Activated T-helper 1 cell treated with Interleukin-2 at 50 U/mL for 16 hours (primary cell): ENCODE measurements at places on chromosomes 16 and 17.

GRCh38 chr16:414395-415169, 10.9 kb upstream of the RAB11FIP3 start:
- no peak for DNase-seq

DNA sequence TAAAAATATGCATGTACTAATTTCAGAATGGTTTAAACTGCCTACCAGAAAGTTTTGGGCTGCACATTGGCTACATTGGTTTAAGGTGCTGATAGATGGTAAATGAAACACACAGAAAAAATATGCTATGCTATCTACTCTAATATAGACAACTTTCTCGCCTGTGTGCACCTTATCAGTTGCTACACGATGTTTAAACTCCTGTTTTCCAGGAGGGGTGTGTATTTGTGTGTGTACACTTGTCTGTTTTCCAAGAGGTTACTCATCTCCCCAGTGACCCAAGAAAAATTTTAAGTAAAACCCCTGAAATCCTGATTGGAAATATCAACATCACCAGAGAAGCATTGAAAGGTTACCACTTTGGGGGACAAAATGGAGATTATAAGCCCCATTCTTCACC, 21.6 kb upstream of the PSMC5 start:
- no peak for DNase-seq

- no peak for DNase-seq
Observed at GRCh38 chr17:72587156-72587555, 466.3 kb downstream of the SOX9 start.

DNA sequence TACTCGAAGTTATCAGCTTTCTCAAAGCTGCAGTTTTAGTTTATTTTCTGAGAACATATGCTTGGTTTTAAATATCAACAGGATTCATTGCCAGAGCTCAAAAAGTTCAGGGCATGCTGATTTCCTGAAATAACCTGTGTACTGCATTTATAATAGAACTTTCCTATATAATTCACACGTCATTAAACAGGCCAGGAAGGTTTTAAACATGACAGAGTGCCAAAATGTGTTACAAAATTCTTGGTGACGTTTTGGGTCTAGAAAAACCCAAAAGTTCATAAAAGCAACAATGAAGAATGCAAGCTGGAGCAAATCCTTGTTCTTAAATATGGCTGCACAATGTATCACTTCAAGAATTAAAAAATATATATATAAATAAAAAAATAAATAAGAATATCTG, 1139.1 kb downstream of the CDH11 start:
- no peak for DNase-seq

GRCh38 chr17:75633486-75634375, 497 bp downstream of the SMIM5 start:
- DNase-seq: peak; percentile 9

GRCh38 chr16:89537549-89537925, 22.9 kb upstream of the RPL13 start:
- DNase-seq: no peak

GRCh38 chr17:17681744-17682292, 560 bp downstream of the RAI1 start:
- no peak for DNase-seq

DNA sequence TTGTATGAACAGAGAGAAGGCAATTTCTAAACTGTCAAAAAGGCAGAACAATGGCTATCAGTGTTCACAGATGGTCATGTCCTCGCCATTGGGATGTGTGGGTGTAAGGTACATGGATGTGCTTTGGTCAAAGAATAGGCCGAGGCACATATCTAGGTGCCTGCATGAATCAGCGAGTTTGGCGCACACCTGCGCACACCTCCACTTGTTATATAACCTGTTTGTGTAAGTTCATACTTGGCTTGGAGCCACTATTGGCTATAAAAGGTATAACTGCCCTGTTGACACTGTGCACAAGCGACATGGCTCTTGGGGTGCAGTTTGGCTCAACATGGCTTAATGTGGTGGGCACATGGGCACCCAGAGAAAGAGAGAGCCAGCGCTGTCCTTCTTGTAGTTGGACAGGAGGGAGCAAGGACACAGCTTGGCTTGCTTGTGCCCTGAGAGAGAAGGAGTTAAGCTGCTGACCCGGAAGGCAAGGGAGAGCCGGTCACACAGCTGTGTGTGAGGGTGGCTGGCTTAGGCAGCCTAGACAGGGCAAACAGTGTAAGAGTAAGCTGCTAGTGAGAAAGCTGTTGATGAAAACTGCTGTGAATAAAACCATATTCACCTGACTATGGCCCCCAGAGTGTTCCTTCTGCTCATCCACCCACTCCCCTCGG, 499.1 kb downstream of the KCNJ2 start:
- no peak for DNase-seq

- DNase-seq: no peak
Observed at GRCh38 chr17:1560858-1561355, 1.7 kb downstream of the PITPNA start.

DNA sequence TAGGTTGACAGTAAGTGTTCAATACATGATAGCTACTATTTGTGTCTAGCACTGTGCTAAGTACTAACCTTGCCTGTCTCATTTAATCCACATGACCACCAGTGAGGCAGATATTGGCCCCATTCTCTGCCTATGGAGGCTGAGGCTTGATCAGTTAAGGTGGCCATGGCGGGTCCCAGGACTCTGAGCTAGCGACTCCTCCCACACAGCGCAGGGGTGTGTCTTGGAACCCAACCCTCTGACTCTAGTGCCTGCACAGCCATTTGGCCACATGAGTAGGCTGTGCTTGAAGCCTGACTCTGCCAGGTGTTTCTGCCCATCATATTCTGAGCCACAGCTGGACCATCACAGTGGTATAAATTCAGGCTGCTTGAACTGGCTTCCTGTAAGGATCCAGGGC, 6.4 kb downstream of the NHERF1 start:
- DNase-seq: no peak

DNA sequence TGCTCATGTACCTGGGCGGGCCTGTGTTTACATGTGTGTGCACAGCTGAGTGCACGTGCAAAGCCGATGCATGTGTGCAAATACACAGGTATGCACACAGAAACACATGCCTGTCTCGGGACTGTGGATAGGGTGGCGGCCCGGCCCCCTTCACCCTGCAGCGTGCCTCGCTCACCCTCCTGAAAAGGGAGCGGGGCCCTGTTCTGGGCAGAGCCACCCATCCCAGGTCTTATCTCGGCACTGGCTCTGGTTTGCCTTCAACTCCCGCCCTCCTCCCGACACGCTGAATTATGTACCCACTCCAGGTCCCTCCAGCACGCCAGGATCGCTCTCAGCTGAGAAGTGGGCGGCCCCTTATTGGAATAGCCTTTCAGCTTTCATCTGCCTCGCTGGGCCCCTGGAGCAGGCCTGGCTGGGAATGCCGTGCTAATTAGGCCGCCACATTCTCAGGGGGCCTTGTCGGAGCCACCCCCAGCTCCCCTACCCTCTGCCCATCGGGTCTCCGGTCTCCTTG, 77.8 kb downstream of the RTN4RL1 start:
- no peak for DNase-seq

DNA sequence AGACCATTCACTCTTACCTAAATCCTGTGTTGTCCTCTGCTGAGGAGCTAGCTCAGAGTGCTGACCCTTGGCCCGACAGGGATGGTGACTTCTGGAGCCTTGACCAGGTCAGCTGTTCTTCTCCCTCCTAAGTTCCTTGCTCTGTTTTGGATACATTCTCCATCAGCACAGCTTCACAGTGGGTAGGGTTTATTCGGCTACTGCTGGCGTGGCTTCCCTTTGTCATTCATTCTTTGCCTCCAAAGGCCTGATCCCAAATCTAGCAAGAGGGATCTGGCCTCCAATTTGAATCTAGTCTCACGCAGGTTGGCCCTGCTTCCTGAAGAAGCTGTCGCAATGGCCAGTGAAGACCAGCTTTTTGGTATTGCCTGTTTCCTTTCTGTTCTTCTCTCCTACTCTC, 116.6 kb downstream of the SHISA9 start:
- no peak for DNase-seq

GRCh38 chr17:55440391-55440790, 18.8 kb upstream of the MMD start:
- no peak for DNase-seq

- DNase-seq: peak; percentile 33
Observed at GRCh38 chr17:6435968-6436367, 1.0 kb upstream of the AIPL1 start.

DNA sequence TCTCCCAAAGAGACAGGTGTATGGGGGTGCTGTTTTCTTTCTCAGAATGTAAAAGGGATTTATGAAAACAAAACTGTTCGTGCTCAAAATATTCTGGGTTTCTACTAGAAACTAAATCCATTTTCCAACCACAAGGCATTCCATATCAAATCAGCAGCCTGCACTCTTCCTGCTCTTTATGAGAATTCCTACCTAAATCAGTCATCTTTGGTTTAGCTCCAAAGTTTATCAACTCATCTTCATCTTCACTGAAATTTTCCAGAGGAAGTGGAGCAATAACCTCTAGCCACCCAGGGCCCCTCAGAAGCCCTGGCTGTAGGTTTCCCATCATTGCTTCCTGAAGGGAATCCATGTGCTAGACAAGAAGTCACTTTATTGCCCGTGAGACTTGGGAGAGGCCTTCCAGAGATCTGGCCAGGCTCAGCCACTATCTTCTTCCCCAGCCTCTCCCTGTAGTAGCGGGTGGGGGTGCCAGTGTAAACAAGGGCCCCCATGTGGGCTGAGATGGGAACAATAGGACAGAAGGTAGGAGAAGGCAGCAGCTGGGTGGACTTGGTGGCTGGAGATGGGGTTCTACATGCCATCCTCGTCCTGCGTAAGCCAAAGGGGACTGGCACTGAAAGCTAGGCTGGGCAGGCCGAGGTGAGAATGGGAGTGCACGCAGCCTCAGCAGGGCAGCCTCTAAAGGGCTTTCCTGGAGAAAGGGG, 22.0 kb upstream of the ALDH3A1 start:
- no peak for DNase-seq

GRCh38 chr17:62880120-62880519, 72.0 kb upstream of the MARCHF10 start:
- no peak for DNase-seq

GRCh38 chr17:80279895-80280294, 19.2 kb downstream of the RNF213 start:
- DNase-seq: no peak

- no peak for DNase-seq
Observed at GRCh38 chr16:58960484-58960883, 226.4 kb upstream of the GOT2 start.
